ENCODE measurements at places on chromosomes 6 and 20.

DNA sequence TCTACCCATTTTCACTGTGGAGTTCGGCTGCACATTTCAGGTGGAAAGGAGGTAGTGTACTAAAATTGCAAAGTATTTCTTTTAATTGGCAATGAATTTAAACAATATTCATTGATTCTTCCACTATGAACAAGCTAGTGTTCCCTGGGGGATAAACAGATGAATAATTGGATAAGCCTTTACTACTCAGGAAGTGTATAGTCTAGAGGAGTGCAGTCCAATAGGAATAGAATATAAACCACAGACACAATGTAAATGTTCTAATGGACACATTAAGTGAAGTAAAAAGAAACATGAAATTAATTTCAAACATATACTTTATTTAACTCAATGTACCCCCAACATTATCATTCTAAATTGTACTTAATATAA is 28.7 kb downstream of the SGK1 start:
- DNase-seq = no peak

DNA sequence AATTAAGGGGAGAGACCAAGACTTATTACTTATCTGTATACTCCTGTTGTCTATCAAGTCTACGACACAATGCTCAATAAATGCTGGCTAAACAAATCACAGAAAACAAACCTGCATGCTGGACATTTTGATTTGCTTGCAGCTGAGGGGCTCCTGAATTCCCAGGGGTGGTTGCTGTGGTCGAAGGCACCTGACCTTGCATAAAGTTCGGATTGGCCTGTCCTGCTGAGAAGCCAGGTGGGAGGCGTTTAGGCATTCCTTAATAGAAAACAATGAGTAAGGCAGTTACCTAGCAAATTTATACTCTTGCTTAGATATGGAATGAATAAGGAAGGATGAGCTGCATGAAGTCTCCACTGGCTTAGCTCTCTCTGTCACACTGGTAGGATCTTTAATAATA is 50.5 kb downstream of the TP53INP2 start:
- no peak for DNase-seq

GRCh38 chr6:134683783-134684422 is 266.0 kb downstream of the ALDH8A1 start:
- DNase-seq = no peak

DNA sequence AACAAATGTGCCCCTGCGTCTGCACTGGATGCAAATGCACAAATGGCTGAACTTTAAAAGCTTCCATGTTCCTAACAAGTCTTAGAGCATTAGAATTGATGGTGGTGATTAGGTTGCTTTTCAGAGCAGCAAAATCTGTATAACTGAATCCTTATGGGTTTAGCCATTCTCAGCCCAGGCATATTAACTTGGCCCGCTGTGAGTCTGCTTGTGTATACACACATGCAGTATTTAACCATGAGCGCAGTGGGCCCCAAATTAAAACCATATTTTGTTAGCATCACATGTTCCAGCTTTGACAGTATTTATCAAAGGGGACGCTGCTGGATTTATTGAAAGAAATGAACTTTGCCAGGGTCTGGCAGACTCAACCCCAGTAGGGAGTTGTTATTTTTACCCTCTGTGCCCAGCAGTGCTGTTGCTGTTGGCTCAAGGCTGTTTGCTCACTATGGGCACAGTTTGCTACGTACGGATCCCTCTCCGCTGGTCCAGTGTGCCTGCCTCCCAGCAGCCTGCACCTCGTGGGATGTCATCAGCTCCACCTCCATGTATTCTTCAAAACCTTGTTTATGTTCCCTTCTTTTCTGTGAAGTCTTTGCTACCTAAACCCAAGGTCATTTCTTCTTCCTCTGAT is 144.7 kb downstream of the QRSL1 start:
- no peak for DNase-seq

DNA sequence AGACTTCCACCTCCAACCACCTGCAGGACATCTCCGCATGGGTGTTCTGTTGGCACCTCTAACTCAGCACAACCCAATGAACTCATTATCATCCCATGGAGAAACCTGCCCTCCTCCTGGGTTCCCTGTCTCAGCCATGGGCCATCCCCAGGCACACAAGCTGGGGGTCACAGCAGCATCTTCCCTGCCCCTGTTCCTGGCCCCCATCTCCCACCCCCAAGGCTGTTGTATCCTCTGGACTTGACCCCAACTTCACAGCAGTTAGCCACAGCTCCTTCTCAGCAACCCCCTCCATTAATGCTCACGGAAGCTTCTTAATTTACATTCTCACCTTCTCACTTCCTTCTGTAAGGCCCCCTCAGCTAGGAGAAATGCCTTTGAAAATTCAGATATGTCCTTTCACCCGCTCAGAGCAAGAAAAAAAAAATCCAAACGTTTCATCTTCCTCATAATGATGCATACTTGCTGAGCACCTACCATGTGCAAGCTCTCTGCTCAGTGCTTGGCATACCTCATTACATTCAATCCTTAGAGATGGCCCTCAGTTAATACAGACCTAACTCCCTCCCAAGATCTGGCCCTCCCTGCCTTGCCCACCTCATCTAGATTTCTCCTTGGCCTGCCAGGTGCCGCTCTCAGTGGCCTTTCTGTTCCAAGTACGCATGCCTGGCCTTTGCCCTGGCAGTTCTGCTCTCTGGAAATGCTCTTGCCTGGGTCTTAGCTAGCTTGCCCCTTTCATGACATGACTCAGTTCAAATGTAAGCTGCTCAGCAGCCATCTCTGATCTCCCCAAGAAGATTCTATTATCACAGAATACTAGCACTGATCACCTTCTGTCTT is 2.5 kb upstream of the NELFCD start:
- no peak for DNase-seq

GRCh38 chr6:95687839-95688238 is 110.5 kb downstream of the MANEA start:
- DNase-seq = no peak

- no peak for DNase-seq
Observed at GRCh38 chr6:37554480-37554819, 54.8 kb upstream of the CCDC167 start.

GRCh38 chr20:39778431-39778830 is 816.3 kb downstream of the DHX35 start:
- DNase-seq = no peak

- no peak for DNase-seq
Observed at GRCh38 chr6:109311471-109311870, 70.8 kb downstream of the CD164 start.

DNA sequence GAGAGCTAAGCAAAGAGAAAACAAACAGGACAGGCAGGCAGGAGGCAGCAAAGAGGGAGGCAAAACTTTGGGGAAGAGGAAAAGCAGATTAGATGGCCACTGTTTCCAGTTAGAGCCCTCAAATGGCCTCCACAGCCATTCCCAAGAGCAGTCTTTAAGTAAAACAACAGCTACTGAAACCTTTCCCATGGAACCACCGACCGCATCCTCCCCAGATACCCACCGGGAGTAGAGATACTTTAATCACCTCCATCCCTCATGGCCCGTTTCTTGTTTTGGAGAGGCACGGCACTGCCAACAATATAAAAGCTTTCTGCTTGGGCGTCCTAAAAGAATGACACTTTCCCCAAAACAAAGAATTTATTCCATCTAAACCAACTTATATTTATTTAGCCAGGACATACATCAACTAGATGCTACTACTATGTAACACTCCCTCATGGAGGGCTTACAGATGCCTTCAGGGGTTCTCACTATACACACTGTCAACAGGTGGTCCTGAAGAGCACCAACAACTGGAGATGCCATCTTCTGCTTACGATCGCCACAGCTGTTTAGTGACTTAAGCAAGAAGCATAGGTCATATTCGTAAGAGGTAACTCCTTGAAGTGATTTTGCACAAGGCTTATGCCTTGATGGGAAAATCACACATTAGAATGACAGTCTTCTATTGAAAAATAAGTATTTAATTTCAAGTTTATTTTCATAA is 43.4 kb downstream of the CNKSR3 start:
- DNase-seq = no peak

- DNase-seq = no peak
Observed at GRCh38 chr6:163643866-163644265, 229.3 kb downstream of the QKI start.

DNA sequence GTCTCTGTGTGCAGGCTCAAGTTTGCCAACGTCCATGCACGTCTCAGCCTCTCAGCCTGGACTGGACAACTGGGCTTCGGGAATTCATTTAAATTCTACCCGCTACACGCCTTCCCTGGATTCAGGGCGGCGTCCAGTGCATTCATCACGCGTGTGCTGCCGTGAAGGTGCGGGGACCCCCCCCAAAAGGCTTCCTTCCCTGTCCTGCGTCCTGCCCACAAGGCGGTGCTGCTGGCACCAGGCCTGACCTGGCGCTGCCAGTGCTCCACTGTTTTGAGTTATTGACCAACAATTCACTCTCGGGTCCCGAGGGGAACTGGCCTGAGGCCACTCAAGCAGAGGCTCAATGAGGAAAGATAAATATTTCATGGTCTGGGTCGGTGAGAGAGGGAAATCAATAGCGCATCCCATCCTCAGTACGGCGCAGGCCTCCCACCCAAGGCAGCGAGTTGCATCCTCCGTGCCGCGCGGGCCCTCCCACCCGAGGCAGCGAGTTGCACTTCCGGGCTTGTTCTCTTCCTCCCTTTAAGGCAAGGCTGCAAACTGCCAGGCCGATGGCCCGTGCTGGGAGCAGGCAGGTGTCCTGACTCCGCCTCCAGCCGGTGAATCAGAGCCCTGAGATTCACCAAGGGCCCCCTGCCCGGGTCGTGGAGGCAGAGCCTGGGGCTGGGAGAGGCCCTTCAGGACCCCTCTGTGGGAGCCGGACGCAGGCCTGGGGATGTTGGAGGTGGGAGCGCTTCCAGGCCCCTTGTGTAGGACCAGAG is 22.8 kb upstream of the BHLHE23 start:
- DNase-seq = no peak

DNA sequence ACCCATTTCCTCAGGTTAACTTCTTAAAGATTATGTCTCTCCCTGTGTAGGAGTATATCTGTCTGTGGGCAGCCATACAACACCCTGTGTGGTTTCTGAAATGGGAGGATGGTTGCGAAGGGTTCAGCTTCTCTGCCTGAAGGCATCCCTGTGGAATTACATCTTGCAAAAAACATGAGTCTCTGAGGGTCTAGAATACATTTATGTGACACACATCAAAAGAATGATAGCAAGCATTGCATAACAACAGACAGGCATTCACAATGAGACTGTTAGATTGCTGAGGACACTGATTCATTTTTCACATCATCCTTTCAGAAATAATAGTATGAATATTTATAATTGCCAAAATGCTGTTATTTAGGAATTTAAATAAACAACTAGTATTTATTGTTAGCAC is 670.9 kb downstream of the HTR1B start:
- DNase-seq = no peak

DNA sequence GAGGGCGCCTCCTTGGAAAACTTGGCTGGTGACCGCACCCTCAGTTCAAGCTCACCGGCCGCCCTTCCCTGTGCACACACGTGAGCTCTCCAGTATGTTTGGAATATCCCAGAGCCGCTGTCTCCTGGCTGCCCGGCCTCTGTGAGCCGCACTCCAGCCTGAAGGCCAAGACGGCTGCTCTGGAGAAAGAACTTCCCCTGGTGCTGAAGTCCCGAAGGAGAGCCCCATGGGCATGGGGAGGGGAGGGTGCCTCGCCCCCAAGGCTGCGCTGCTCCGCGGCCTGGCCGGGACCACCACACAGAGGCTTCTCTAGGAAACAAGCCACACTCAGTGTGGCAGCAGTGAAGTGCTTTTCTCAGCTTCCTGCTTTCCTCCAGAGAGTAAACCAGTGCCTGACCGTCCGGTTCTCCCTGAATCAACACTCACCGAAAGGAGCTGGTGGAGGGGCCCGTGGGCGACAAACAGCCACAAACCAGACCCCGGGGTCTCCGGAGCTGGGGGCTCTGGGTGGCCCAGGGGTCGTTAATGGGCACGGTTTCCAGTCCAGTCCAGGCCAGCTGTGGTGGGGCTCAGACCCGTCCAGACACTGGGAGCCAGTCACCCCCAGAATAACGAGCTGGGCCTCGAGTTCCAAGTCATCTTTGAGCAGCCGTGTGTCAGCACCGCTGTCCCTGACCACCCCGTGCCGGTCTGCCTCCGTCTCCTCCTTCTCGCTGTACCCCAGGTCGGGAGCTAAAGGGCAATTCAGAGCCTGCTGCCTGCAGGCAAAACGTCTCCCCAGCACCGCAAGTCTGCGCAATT is 87.4 kb upstream of the BHLHE23 start:
- DNase-seq = no peak

DNA sequence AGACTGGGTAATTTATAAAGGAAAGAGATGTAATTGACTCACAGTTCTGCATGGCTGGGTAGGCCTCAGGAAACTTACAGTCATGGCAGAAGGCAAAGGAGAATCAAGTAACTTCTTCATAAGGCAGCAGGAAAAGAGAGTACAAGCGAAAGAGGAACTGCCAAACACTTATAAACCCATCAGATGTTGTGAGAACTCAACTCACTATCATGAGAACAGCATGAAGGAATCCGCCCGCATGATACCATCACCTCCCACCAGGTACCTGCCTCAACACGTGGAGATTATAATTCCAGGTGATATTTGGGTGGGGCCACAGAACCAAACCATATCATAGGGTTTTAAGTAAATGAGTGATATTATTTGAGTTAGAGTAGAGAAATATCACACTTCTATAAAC is 189.3 kb downstream of the TSHZ2 start:
- DNase-seq = no peak

- no peak for DNase-seq
Observed at GRCh38 chr6:149049230-149049629, 268.3 kb upstream of the TAB2 start.

DNA sequence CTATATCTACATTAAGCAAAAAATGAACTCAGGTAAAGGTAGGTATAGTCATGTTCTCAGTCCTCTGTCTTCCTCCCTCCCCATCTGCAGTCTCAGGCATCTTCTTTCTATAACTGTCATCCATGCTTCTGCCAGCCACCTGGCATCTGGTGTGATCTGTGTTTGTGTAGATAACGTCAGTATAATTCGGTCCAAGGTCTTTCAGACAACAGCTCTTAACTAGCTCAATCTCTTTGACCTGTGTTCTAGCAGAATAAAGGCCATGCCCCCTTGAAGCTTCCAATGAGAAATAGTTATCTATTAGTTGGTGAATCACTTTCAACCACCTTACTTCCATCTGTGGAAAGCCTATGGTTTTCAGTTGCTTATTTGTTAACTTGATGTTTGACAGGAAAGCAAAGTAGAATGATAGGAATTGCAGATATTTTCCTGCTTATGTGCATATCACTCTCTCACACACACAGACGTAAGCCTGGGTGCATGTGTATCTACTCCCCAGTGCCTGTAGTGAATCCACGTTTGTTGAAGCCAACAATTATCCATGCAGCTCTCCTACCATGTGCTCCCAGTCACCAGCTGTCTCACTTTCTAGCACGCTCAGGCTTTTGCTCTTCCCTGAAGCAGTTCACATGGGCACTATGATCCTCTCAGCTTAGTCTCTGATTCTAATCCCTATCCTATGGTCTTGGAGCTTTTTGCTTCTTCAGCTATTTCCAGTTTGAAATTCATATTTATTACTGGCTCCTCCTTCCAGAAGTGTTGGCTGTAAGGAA is 433.7 kb upstream of the MANEA start:
- peak; percentile 22 for DNase-seq

Measured in SHP77 (cell line).